ENCODE measurements at places on chromosomes 4 and X.
A peak's percentile ranks its signal among the peaks of the same experiment; 100 is the strongest.

DNA sequence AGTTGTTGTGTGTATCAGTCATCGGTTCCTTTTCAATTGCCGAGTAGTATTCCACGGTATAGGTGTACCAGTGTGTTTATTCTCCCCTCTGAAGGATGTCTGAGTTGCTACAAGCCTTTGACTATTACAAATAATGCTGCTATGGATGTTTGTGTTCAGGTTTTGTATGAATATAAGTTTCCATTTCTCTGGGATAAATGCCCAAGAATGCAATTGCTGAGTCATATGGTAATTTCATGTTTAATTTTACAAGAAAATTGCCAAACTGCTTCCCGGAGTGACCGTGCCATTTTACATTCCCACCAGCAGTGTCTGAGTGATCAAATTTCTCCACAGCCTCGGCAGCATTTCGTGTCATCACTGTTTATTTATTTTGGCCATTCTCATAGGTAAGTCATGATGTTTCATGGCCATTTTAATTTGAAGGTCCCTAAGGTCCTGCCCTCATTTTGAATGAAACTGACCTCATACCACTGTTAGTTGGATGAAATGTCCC lies 73.9 kb downstream of the IRF2 start:
- no peak for DNase-seq

- DNase-seq: no peak
Observed at GRCh38 chr4:8906668-8906970, 35.0 kb upstream of the HMX1 start.

DNA sequence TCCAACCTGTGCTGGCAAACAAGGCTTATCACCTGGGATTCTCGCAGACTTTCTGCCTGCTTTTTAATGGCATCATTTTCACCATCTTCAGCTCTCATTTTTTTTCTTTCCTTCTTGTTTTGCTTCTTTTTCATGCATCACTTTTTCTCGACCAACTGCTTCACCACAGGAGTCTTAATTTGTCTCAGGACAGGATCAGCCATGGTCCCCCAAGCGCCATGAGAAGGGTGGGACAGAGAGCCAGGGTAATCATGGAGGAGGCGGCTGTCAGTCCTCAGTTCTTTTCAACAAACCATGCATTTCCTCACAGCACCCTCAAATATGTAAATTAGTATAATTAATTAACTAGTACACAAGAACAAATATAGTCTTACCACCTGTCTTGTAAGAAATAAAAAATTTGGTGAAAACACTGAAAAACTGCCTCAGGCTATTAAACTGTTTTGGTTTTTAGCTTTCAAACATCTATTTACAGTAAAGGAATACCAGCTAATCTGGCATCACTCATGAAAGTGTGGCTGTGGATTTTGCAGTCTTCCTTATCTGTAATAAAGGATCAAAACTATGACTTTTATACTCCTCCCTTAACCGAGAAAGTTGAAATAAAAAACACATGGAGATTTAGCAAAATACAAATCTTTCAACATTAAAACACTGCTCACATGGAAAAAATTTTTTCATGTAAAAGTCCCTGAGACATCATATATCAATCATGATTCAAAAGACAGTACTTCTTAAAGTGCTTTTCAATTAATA lies 19.1 kb downstream of the EIF4E start:
- DNase-seq: no peak

- DNase-seq: peak; percentile 36
Observed at GRCh38 chr4:86356425-86357210, 3.2 kb downstream of the MAPK10 start.

DNA sequence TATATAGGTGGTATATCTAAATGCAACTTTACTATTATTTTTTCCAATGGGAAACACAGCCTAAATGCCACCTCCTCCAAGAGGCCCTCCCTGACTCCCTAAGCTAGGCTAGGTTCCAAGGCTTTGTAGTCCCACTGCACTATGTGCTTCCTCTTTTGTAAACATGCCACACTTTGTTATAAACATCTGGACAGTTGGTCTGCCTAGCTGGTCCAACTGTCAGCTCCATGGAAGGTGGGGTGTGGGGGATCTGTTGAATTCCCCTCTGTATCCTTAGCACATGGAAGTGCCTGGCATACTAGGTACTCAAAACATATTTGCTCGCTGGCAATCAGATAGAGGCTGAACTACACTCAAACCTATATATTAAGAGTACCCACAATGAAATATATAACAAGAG lies 63.4 kb downstream of the SLC9A7 start:
- no peak for DNase-seq

GRCh38 chr4:14958436-14958835 lies 43.8 kb upstream of the CPEB2 start:
- DNase-seq: no peak

- no peak for DNase-seq
Observed at GRCh38 chr4:16027626-16028025, 56.2 kb downstream of the PROM1 start.

DNA sequence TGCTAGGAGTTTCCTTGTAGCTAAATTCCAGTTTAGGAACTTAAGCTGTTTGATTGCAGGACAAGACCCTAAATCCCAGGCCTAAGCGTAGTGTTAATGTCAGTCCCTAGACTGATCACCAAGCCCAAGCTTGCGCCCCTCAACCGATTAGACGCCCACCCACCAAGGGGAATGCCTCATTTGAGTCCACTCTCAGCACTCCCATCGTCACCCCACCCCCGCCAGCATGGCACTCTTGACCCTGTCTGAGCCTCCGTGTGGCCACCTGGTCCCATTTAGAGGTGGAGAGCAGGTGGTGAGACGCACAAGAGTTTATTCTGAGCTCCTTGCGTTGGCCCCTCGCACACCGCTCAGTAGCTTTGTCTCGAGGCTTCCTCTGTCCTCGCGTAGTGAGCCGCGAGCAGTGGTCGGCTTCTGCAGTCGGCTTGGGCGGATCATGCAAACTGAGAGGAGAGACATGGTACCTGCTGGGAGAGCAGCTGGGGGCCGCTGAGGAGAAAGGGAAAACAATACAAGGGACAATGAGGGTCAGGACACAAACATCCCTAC lies 48.5 kb upstream of the ZNF157 start:
- DNase-seq: no peak

GRCh38 chrX:1807301-1807731 lies 192.5 kb downstream of the ASMT start:
- DNase-seq: no peak

DNA sequence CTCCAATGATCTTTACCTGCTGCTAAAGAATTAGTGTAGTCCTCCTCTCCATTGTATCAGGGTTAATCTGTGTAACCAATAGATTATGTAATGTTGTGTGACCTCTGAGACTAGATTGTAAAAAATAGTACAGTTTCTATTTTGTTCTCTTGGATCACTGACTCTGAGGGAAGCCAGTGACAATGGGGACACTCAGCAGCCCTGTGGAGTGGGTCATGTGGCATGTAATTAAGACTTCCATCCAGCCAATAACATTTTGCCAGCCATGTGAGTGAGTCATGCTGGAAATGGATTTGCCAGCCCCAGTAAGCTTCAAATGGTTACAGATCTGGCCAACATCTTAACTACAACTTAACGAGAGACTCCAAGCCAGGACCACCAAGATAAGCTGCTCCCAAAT lies 332.3 kb downstream of the PTTG2 start:
- no peak for DNase-seq

DNA sequence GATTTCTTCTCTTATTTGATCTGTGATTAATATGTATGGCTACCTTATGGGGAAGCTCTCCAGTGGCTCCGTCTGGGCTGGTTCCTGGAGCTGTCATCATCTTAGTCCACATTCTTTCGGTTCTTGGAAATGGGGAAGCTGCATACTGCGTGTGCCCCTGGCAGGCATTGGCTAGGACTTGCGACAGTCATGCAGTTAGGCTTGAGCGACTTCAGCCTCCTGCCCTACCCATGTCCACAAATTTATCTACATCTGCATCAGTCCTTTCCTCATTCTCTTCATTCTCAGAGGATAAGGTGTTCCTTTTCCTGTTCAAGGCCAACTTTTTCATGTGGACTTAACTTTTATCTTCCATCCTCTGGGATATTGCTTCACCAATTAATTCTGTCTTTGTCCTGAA lies 214.2 kb downstream of the RELL1 start:
- DNase-seq: no peak

- no peak for DNase-seq
Observed at GRCh38 chrX:5807181-5807580, 421.5 kb downstream of the NLGN4X start.

DNA sequence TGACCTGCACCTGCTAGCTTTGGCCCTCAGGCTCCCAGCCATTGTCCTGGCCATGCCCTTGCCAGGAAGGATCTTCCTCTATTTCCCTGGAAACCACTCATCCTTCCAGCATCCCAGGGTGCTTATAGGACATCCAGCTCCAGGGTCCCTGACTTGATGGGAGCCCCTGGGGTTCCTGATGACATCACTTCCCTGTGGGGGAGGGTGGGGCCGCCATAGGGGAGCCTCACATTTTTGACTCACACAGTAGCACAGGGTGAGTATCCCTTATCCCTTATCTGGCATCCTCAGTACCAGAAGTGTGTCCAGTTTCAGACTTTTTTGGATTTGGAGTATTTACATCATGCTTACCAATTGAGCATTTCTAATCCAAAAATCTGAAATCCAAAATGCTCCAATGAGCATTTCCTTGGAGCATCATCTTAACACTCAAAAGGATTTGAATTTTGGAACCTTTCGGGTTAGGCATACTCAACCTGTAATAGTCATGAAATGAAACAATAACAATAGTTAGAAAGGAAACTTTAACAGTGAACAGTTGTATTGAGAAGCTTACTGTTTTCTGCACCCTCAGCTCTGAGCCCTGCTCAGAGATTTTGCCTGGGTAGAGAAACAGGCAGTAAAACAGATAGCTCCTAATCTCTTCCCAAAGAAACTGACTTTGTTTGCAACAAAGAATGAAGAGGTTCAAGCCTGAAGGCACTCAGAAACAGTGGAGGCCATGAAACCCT lies 22.1 kb downstream of the TNIP2 start:
- no peak for DNase-seq

DNA sequence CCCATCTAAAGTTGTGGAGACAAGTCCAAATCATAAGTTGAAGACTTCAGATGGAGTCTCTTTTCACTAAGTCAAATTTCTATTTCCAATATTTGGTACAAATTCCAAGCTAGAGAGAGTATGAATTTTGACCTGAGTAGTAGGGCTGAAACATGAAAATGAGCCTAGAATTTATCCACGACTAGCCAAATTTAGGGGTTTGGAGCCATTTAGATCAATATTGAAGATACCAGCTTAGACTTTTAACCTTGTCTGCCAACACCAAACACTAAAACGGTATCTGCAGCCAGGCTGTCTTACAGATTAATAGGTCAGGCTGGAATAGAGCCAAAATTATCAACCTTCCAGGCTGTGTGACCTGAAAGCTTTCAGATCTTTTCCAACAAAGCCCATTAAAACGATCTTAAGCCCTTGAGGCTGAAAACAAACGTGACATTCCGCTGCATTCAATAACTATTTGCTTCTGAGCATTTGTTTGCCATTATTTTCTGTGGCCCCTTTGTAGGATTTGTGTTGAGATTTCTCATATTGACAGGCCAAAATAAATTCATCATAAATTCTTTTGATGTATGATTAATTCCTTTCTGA lies 268.7 kb upstream of the DKK2 start:
- no peak for DNase-seq

- no peak for DNase-seq
Observed at GRCh38 chr4:136342666-136343065, 1189.6 kb downstream of the PCDH18 start.

DNA sequence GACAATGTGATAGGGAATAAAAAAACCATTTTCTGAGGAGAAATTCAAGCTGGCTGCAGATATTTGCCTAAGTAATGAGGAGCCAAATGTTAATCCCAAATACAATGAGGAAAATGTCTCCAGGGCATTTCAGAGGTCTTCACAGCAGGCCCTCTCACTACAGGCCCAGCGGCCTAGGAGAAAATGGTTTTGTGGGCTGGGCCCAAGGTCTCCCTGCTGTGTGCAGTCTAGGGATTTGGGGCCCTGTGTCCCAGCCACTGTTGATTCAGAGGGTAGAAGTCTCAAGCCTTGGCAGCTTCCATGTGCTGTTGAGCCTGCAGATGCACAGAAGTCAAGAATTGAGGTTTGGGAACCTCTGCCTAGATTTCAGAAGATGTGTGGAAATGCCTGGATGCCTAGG lies 778.7 kb downstream of the CENPC start:
- DNase-seq: no peak

- no peak for DNase-seq
Observed at GRCh38 chr4:54215379-54216077, 13.6 kb upstream of the PDGFRA start.

GRCh38 chrX:66035667-66036066 lies 4.2 kb downstream of the VSIG4 start:
- DNase-seq: no peak

GRCh38 chr4:188002323-188002722 lies 6.8 kb downstream of the ZFP42 start:
- DNase-seq: no peak

- DNase-seq: no peak
Observed at GRCh38 chr4:152357206-152357605, 178.7 kb downstream of the FBXW7 start.

DNA sequence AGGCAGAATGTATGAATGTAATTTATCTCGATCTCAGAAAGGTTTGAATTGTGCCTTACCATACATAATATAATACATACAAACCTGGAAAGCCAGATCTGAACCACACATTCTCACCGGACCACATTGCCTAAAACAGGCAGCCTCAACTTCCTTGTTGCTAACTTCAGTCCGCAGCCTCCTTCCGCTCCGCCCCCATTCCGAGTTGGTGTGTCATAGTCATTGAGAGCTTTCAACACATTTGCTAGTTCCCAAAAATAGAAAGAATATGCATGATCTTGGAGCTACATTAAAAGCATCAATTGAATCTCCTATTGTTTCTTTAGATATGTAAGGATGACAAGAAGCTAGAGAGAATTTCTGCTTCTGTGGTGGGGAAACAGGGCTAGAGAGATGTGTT lies 127.2 kb downstream of the ARHGEF9 start:
- DNase-seq: no peak

- DNase-seq: no peak
Observed at GRCh38 chr4:176800891-176801534, 8.3 kb upstream of the VEGFC start.

DNA sequence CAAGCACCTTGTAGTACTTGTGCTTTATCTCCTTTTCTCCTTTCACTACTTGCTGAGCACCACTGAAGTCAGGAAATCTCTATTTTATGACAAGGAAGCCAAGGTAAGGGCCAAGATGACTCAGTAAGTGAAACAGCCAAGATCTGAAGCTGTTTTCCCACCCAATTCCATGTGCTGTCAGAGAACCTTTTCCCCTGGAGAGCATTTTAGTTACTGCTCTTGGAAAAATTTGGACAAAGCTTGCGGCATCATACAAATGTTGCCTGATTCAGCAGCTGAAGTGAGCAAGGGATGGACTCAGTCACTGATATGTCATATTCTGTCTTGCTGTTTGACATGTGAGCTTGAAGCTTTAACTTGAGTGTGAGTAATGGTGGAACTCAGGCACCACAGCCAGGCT lies 391.4 kb downstream of the RAB28 start:
- DNase-seq: no peak

DNA sequence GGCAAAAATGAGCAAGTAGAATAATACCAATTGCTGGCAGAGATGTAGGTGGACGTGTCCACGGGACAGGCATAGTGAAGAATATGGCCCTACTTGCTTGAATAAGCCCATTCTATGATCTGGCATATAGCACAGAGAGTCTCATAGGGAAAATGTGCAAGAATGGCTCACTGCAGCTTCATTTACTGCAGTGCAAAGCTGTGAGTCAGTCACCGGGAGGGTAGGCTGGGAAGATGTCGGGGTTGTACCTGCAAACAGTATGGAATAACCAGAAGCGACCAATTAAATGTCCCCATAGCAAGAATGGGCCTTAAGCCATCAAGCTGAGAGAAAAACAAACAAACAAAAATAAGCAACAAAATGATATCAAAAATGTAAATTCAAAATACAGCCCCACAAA lies 74.3 kb downstream of the DHX15 start:
- no peak for DNase-seq
